ENCODE measurements at places on chromosomes 1 and 21.

- DNase-seq, result no peak
Observed at GRCh38 chr1:165129568-165130164, 226.8 kb downstream of the LMX1A start.

DNA sequence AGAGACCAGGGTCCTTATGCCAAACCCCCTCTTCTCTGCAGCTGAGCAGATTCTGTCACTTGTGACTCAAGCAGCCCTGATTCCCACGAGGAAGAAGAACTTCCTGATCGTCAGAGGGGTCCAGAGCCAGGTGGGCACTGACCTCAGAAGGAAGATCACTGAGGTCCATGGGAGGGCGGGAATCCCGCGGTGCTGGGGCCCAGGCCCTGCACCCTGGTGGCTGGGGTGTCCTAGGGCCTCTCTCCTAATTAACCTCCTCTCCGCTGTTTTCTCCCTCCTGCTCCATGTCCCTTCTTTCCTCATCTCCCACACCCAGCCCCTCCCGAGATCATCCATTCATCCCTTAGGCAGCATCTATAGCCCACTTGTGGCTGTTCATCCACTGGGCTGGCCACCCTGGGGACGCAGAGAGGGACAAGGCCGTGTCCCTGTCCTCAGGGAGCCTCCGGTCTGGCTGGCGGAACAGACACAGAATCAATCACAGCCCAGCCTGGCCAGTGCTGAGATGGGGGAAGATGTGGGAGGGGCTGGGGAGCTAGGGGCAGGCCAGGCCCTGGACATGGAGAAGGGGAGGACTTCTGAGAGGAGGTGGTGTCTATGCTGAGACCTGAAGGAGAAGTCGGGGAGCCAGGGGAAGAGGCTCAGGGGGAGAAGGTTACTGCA lies 638.3 kb downstream of the MATN1 start:
- no peak for DNase-seq

GRCh38 chr1:175209493-175209921 lies 16.9 kb upstream of the KIAA0040 start:
- DNase-seq, result no peak

DNA sequence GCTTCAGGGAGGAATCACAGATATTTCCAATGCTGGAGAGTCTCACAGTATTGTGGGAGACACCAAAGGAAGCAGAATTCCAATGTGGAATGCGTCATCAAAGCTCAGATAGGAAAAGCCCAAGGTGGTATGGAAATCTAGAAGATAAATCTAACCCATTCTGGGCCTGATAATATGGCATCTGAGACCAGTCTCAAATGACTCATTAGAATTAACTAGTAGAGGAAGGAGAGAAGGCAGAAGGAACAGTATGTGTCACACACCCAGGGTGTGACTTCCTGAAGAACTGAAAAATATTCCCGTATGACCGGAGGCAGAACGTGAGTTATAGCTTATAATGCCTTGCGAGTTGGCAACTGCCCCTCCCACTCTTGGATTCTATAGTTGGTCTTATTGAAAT lies 499.2 kb downstream of the PLPP3 start:
- DNase-seq, result no peak

DNA sequence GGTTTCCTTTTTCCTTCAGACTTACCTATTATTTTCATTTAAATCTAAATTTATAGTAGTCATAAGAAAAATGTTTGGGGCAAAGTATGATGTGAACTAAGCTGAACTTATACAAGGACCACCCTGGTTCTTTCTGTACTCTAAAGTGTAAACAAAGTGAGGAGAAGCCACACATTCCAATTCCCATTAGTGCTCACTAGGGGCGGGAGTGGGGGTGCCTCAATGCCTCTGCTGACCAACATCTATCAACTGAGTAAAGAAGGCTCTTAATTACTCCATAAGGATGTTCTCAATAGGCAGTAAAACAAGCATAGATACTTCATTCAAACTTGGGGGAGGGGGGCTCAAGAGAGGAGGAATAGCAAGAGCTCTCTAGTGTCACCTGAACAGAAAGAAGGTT lies 151.7 kb downstream of the CDC42BPA start:
- no peak for DNase-seq

DNA sequence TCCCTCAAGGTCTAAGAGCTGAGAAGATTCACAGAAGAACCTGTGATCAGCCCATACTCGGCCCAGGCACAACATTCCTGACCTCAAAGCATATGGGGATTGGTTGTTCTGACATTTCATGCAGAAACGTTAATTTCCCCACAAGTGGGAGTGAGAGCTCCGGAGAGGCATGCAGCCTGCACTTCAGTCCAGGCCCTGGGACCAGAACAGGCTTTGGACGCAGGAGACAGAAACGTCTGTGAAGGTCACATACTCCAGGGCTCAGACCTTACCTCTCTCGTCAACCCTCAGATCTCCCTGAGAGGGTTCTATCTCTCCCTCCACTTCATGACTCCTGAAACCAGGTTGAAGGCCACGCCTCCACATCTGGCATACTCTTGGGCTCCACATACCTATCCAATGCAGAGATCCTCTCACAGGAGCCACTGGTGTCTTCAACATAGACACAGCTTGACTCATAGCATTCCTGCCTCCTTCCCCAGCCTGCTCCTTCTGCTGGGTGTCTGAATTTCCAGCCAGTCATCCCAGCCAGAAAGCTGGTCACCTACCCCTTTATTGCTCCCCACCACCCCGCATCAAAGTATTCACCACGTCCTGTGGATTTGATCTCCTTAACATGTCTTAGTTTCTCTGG lies 149.2 kb downstream of the OMA1 start:
- DNase-seq, result no peak

DNA sequence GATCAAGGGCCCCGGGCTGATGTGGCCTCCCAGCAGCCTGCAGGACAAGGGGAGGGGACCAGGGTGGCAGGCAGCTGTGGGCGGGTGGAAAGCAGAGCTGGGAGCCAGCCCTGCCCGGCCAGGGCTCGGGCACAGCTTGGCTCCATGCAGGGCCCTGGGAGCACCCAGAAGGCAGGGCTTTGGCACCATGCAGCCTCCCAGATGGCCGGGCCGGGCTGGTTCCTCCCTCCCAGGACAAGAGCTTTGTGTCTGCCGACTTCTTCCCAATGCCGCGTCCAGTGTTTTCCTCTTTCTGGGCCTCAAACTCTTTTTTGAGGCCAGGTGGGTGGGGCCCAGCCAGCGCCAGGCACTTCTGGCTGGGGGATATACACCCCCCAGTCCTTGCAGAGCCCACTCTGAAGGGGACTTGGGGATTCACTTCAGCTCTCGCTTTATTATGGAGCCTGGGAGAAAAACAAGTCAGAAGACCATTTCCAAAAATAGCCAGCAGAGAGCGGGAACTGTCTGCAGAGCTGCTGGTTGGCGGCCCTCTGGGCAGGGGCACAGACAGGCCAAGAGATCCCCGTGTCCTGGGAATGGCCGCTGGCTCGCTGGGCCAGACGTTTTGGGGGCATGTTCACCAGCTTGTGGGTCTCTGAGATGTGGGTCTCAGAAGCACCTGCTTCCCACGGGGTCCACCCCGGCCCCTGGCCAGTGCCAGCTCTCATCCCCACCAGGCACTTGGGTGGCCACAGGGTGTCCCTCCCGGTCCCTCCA lies 103.8 kb upstream of the ARHGEF16 start:
- no peak for DNase-seq

DNA sequence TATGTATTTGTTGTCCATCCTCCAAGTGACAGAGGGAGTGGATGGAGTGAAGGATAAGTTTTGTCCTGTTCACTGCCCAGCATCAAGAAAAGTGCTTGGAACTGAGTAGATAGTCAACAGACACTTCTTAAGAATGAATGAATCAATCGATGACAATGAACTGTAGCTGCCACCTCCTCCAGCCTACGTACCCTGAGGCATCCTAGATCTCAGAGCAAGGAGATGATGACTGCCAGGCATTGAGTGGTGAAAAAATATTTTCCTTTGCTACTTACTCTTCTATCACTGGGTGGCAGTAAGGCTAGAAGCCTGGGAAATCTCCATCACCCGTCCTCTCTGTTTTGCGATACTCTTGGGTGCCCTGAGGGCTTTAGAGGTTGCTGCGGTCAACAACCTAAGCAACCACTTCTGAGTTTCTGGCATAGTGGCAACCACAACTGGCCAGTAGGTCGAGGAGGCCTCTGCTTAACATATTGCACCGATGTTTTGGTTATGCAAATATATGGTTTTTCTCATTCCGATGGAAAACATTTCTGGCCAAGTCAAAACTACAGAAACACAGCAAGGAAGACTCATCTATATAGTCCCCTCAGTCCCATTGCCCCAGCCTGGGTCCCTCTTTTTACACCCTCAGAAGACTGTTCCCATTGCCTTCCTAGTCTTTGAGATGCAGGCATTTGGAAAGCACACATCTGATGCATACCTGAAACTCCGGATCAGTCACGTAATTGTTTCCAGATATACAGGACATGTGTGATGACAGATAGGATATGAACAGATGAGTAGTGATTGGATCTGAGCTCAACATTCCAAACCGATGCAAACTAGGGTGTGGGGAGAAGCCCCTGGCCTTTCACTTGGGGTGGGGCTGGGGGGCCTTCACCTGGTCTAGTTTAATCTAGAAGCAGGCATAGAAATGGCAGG lies 136.8 kb downstream of the RUNX1 start:
- no peak for DNase-seq

DNA sequence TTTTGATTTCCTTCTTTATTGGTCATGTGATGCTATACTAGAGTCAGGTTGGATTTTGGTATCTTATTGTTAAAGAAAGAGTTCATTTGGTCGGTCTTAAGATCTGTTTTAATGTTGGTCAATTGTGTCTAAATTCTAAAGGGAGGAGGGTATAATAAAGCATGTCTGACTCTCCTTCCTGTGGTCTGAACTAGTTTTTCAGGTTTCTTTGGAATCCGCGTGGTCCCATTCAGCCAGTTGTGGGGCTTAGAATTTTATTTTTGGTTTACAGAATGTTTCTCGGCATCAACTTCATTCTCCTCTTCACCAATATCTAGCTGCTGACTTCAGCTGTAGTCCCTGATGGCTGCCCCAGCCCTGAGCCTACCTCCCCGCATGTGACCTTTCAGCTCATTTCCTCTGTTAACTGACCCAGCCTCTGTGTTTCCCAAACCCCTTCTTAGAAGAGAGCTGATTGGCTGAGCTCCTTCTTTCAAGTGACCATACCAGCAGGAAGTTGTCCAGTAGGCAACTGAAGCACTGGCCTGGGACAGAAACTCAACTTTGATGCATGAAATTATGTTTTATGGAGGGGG lies 8.7 kb upstream of the MYOC start:
- no peak for DNase-seq

GRCh38 chr1:226487921-226488320 lies 60.6 kb upstream of the STUM start:
- DNase-seq, result no peak

DNA sequence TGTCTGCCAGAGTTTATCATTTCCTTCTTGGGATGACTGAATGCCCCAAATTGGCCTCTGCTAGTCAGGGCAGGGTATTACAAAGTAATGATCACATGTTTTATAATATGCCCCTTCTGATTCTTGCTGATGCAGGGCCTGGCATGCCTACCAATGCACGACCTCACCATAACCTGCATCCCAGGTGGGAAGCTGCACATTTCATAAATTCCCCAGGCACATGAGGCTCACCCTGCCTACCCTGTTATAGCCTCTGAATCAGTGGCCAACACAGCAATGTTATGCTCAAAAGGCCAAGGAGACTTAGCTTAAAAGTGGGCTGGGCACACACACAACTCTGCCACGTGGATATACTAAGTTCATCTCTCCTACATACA lies 28.0 kb upstream of the XPR1 start:
- no peak for DNase-seq

GRCh38 chr1:8409606-8410005 lies 91.7 kb downstream of the SLC45A1 start:
- DNase-seq, result no peak

DNA sequence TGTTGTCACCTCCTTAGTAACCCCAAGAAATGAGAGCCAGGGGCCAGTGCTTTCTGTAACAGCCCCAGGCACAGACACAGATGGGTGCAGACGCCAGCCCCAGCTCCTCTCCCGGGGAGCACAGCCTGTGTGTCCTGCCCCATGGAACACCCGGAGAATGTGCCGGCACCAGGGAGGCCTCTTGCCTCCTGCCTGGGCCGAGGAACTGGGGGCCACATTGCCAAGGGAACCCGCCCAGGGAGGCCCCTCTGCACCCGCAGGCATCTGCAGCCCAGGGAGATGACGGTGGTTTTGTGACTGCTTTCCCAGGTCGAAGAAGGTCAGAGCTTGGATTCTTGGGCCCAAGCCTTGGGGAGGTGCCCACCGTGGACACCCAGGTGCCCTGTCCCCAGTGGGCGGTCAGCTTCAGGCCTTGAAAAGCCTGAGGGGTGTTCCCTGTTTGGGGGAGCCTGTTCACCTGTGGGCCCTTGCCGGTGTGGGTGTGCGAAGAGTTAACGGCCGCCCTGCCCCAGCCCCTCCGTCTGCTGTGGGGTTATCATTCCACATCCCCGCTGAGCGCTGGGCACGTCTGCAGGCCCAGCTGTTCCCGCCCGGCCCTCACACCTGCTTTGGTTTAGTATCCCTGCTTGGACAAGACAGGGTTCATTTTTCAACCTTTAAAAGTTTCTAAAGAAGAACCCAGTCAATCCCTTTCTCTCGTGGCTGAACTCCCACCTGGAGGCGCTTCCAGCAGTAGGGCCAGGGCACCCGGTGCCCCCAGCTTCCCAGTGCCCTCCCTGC lies 62.5 kb downstream of the MORN1 start:
- no peak for DNase-seq

- no peak for DNase-seq
Observed at GRCh38 chr1:15727021-15727420, 9.0 kb upstream of the SLC25A34 start.

- DNase-seq, result no peak
Observed at GRCh38 chr1:21022279-21023040, 154.2 kb downstream of the EIF4G3 start.

- no peak for DNase-seq
Observed at GRCh38 chr1:2070016-2070415, 19.8 kb downstream of the PRKCZ start.

DNA sequence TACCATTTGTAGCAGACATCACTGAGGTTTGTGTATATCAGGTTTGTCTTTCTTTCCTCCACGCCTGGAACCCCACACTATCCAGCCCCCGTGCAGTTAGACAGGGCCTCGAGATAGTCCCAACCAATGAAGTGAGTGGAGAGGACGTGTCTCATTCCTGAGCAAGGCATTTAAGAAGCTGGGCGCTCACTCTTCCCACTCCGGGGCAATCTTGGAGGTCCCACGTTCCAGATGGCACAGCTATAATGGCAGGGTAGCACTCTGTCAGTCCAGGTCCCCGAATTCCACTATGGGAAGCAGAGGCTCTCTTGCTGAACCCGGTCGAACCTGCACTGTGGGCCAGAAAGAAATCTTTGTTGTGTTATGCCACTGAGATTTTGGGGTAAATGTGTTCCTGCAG lies 57.3 kb upstream of the CSF3R start:
- DNase-seq, result no peak

DNA sequence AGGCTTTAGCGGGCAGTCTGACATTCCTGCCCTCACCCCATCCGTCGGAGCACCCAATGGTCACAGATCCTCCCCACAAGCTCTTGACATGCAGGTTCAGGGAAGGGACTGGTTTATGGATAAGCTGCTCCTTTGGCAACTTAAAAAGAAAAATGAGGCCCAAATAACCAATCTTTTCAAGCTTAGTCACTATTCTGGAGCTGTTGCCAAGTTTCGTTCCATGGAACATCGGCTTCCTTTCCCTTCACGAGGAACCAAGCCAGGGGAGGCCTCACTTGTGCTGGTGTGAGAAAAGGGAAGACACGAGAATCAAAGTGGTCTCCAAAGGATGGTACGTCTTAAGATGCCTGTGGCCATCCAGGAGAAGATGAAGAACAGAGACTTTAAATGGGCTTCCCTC lies 46.1 kb upstream of the LPAR3 start:
- no peak for DNase-seq

All from cortex of kidney (tissue), 1 donor.